ENCODE measurements at places on chromosomes 1 and 21. TPM values are rescaled to one million over a fixed set of nuclear protein-coding genes. Genes with fewer than 3 reads are reported as not detected.

DNA sequence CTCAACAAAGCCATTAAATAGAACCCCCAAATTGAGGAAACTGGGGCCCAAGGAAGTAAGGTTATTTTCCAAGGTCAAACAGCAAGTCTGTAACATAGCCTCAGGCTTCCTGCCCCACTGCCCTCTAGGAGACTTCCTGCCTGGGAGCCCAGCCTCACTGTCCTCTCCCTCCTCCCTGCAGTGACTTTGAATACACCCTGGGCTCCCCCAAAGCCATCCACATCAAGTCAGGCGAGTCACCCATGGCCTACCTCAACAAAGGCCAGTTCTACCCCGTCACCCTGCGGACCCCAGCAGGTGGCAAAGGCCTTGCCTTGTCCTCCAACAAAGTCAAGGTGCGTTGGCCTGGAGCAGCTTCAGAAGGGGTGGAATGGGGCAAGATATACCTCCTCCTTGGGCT, 18.3 kb downstream of the GRHL3 start:
- DNase-seq, result no peak
- no peak overlapping the region for H3K4me3 ChIP-seq
- H3K27me3 ChIP-seq, result no peaks in the 10 kb centered on the region

DNA sequence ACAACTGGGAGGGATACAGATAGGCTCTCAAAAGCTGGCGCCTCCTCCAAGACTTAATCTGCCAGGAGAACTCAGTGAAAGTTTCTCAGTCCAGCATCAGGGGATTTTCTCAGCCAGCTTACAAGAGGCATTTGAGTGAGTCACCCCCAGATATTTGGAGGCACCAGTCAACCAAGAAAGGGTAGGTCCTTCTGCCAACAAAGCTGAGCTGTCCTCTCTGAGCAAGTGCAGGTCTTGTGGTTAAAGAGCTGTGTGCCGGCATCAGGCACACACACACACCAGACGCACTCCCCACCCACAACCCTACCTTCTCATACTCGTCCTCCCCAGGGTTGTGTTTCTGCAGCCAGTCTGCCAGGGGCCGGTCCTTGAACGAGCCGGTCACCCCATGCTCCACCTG, 27.0 kb upstream of the PPP1R15B start:
- no peaks in the 10 kb centered on the region for H3K27me3 ChIP-seq
- DNase-seq, result no peak
- H3K36me3 ChIP-seq, result peaks cover 15% of the 10 kb centered on the region
- H3K4me1 ChIP-seq, result no peaks in the 10 kb centered on the region
- H3K27ac ChIP-seq, result no peak overlapping the region
- no peak overlapping the region for H3K4me3 ChIP-seq

GRCh38 chr1:63790989-63791388, 17.2 kb downstream of the ROR1 start:
- H3K27me3 ChIP-seq, result no peaks in the 10 kb centered on the region
- H3K4me3 ChIP-seq, result no peak overlapping the region
- H3K36me3 ChIP-seq, result no peaks in the 10 kb centered on the region
- DNase-seq, result no peak
- peaks cover 82% of the 10 kb centered on the region for H3K4me1 ChIP-seq

Gene ERVH48-1
- total RNA-seq, result 17.7 TPM

Gene AMPD1
- total RNA-seq, result not detected

DNA sequence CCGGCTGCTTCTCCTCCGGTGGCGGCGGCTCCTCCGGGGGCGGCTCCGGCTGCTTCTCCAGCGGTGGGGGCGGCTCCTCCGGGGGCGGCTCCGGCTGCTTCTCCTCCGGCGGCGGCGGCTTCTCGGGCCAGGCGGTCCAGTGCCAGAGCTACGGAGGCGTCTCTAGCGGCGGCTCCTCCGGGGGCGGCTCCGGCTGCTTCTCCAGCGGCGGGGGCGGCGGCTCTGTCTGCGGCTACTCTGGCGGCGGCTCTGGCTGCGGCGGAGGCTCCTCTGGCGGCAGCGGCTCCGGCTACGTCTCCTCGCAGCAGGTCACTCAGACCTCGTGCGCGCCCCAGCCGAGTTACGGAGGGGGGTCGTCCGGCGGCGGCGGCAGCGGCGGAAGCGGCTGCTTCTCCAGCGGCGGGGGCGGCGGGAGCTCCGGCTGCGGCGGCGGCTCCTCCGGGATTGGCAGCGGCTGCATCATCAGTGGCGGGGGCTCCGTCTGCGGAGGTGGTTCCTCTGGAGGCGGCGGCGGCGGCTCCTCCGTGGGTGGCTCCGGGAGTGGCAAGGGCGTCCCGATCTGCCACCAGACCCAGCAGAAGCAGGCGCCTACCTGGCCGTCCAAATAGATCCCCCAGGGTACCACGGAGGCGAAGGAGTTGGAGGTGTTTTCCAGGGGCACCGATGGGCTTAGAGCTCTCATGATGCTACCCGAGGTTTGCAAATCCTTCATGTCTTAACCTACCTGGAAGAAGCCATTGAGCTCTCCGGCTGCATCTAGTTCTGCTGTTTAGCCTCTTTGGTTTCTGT, 2.0 kb downstream of the LORICRIN start:
- peak overlapping the region; percentile 47 for H3K4me3 ChIP-seq
- DNase-seq, result peak; percentile 74
- H3K4me1 ChIP-seq, result no peaks in the 10 kb centered on the region
- no peak overlapping the region for H3K27ac ChIP-seq

GRCh38 chr1:153928245-153928644, 5.5 kb upstream of the GATAD2B start:
- H3K4me1 ChIP-seq, result no peaks in the 10 kb centered on the region
- peaks cover 14% of the 10 kb centered on the region for H3K36me3 ChIP-seq
- no peak overlapping the region for H3K27ac ChIP-seq
- no peaks in the 10 kb centered on the region for H3K27me3 ChIP-seq
- H3K4me3 ChIP-seq, result no peak overlapping the region

GRCh38 chr1:203539831-203540546, 46.0 kb downstream of the OPTC start:
- no peak overlapping the region for H3K4me3 ChIP-seq
- no peak for DNase-seq
- peaks cover 3% of the 10 kb centered on the region for H3K4me1 ChIP-seq
- H3K27me3 ChIP-seq, result no peaks in the 10 kb centered on the region
- H3K27ac ChIP-seq, result no peak overlapping the region

- H3K4me3 ChIP-seq, result no peak overlapping the region
- no peak overlapping the region for H3K27ac ChIP-seq
- no peak for DNase-seq
- H3K36me3 ChIP-seq, result no peaks in the 10 kb centered on the region
Measured at GRCh38 chr1:196302420-196302819, 305.8 kb downstream of the KCNT2 start.

Gene LCE1F
- total RNA-seq, result not detected

Gene DDAH1
- total RNA-seq, result 52.1 TPM

Gene ITLN2
- total RNA-seq, result 4.7 TPM

Gene MCOLN3
- 3.8 TPM for total RNA-seq

DNA sequence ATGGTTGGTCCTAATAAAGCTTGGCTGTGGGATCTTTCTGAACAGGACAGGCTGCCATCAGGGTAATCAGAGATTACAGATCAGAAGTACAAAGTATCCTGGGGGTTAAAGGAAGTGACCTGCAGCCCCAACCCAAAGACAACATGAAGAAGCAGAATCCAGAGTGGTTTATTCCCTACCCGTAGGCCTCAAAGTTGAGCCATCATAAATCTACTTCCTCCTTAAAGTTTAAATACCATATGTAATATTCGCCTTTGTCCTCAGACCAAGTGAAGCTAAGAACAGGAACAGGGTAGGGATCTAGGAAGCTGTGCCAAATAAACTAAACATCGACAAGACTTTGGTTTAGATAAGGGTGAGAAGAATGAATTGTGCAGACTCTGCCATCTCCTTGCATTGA, 15.9 kb upstream of the DHX9 start:
- no peak overlapping the region for H3K4me3 ChIP-seq
- no peaks in the 10 kb centered on the region for H3K27me3 ChIP-seq
- H3K4me1 ChIP-seq, result no peaks in the 10 kb centered on the region
- H3K27ac ChIP-seq, result no peak overlapping the region
- no peak for DNase-seq

DNA sequence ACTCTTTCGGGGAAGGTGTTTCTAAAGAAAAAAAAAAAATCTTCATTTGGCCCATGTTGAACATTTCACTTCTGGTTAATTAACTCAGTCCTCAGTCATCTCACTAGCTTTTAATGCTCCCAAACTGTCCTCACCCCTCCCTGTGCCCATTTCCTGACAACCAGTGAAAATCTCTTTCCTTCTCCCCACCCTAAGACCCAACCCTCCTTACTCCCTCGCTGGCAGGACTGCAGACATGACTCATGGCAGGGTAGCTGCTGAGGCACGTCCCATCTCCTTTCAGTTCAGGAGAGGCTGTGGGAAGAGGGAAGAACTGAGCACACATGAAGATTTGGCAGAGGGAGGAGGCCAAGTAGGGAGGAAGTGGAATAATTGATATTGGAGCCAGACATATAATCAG, 12.6 kb downstream of the PKP1 start:
- no peak overlapping the region for H3K27ac ChIP-seq
- no peak overlapping the region for H3K4me3 ChIP-seq
- DNase-seq, result no peak
- H3K27me3 ChIP-seq, result no peaks in the 10 kb centered on the region
- 0 out of 2 replicates have a peak, but pooled peaks cover 3% of the 10 kb centered on the region for H3K4me1 ChIP-seq

- no peak for DNase-seq
- no peak overlapping the region for H3K4me3 ChIP-seq
- no peak overlapping the region for H3K27ac ChIP-seq
- H3K27me3 ChIP-seq, result no peaks in the 10 kb centered on the region
- no peaks in the 10 kb centered on the region for H3K4me1 ChIP-seq
Measured at GRCh38 chr1:2906085-2906484, 104.6 kb upstream of the TTC34 start.

- no peaks in the 10 kb centered on the region for H3K27me3 ChIP-seq
- no peaks in the 10 kb centered on the region for H3K4me1 ChIP-seq
- H3K4me3 ChIP-seq, result no peak overlapping the region
- H3K36me3 ChIP-seq, result no peaks in the 10 kb centered on the region
- no peak for DNase-seq
Measured at GRCh38 chr1:181538836-181539235, 55.5 kb downstream of the CACNA1E start.

Gene FOXD2
- not detected for total RNA-seq

GRCh38 chr1:170932236-170932635, 3.1 kb upstream of the MROH9 start:
- H3K4me3 ChIP-seq, result no peak overlapping the region
- no peaks in the 10 kb centered on the region for H3K36me3 ChIP-seq
- 0 out of 2 replicates have a peak, but pooled peaks cover 4% of the 10 kb centered on the region for H3K4me1 ChIP-seq
- H3K27ac ChIP-seq, result no peak overlapping the region

DNA sequence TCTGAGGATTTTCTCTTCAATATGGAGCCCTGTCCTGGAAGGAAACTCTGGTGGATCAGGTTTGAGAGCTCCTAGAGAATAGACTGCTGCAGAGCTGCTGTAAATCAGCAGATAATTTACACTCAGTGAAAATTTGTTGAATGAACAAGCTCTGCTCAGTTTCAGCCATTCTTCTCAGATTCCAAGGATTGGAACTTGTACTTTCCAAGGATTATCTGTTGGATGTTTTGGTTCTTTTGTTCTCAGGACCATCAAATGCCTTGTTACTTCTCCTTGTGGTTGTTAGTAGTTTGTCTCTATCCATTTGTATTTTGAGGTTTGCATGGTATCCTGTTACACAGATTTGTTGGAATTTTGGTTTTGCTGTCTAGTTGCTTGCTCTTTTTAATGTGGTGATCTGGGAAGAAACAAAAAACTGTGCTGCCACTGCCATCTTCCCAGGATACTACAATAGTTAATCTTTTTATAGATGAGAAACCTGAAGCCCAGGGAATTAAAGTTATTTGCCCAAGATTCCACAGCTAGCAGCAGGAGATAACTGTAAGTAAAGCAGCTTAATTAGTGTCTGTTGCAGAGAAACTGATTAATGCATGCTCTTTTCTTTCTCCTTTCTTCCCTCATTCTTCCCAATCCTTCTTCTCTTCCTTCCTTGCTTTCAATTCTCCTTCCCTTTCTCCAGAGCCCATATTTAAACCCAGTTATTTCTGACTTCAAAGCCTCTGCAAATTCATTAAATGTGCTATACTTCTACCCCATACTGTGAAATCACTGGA, 21.7 kb upstream of the KIFAP3 start:
- no peaks in the 10 kb centered on the region for H3K27me3 ChIP-seq
- H3K27ac ChIP-seq, result no peak overlapping the region
- H3K36me3 ChIP-seq, result no peaks in the 10 kb centered on the region
- DNase-seq, result no peak
- H3K4me3 ChIP-seq, result no peak overlapping the region

DNA sequence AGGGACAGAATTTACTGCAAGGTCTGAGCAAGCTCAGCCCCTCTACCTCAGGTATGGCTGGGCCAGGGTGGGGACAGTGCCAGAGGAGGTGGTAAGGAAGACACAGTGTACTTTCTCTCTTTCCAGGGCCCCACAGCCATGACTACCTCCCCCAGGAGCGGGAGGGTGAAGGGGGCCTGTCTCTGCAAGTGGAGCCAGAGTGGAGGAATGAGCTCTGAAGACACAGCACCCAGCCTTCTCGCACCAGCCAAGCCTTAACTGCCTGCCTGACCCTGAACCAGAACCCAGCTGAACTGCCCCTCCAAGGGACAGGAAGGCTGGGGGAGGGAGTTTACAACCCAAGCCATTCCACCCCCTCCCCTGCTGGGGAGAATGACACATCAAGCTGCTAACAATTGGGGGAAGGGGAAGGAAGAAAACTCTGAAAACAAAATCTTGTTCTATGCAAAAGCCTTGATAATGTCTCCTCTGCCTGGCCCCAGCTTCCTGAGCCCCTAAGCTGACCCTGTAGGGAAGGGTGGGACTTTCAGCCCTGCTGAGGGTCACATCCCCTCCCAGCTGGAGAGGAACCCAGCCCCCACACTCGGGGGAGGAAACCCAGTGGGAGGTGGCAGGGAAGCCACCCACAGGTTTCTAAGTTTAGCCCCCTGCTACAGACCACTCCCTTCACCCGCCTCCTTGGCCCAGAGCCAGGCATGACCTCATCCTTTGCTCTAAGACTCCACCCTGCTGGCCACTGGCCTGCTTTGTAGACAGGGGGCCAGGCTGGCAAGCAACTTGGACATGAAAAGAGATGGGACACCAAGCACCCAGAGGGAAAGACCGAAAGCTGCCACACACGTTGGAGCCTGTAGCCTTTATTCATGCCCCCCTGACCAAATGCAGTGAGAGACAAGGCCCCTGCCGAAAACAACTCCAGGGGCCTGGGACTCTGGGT, 6.4 kb downstream of the RHOC start:
- H3K27ac ChIP-seq, result no peak overlapping the region
- peaks cover 34% of the 10 kb centered on the region for H3K36me3 ChIP-seq
- peaks cover 2% of the 10 kb centered on the region for H3K27me3 ChIP-seq
- H3K4me1 ChIP-seq, result peaks cover 8% of the 10 kb centered on the region
- DNase-seq, result peak; percentile 81

Gene GBP6
- total RNA-seq, result not detected

Gene DMRTA2
- not detected for total RNA-seq

GRCh38 chr1:157776971-157777391, at the start of gene FCRL2:
Gene FCRL2 (minus strand): TSS chr1:157777132. CDS start chr1:157777073, 59 bp downstream.
- no peak within 1 kb of the TSS for H3K4me3 ChIP-seq
- DNase-seq, result no peak
- H3K27ac ChIP-seq, result no peak within 1 kb of the TSS
- H3K4me1 ChIP-seq, result no peaks in the 10 kb centered on the region

Gene CELSR2
- total RNA-seq, result 28.0 TPM

Gene LCE2A
- not detected for total RNA-seq

DNA sequence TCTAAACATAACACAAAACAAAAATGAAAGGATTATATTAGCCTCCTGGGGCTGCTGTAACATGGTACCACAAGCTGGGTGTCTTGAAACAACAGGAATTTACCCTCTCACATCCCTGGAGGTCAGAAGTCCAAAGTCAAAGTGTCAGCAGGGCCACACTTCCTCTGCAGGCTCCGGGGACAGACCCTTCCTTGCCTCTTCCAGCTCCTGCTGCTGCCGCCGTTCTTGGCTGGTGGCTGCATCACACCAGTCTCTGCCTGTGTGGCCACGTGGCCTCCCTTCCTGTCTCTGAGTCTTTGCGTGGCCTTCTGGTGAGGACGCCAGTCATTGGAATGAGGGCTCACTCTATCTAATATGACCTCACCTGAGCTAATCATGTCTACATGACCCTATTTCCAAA, 8.2 kb downstream of the SLC37A1 start:
- no peaks in the 10 kb centered on the region for H3K36me3 ChIP-seq
- H3K4me3 ChIP-seq, result no peak overlapping the region
- no peaks in the 10 kb centered on the region for H3K27me3 ChIP-seq

Measured in H1 (cell line).